ENCODE measurements at places on chromosomes 5 and 9.

DNA sequence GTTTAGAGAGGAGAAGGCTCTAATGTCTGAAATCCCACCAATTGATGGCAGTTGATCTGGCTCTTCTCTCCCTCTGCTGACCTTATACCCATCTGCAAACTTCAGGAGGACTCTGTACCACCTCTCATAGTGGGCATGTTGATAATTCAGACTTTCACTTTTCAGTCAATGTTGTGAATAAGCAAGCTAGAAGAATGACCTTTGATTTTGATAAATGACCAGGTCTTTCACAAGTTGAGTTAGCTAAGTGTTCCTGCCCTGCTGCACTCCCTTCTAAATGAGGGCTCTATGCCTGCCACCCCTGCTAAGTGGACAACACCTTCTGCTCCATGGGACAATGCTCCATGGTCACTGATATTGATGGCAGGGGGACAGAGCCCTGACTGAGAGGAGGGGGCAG, 74.7 kb downstream of the SPRY4 start:
- DNase-seq, result no peak

DNA sequence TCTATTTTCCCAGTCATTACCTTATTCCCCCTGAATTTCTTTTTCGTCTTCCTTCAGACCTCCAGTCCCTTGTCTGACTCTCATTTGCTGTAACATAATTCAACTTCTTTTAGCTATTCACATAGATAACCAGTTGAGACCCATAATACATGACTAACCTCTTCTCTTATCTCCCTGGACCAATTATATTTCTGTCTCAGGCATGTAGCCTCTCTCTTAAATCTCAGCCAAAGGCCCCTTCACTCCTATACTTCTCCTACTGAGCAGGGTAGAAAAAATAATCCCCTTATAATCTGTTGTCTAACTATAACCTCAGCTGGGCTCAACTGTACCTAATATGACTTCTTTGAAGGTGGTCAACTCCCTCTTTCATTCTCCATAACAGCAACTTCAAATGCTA, 20.9 kb downstream of the RANBP6 start:
- no peak for DNase-seq

GRCh38 chr5:116947691-116948528, 373.3 kb upstream of the SEMA6A start:
- DNase-seq, result peak; percentile 74

- peak; percentile 76 for DNase-seq
Measured at GRCh38 chr9:100601216-100601615, 23.3 kb downstream of the CAVIN4 start.

- DNase-seq, result no peak
Measured at GRCh38 chr9:130890124-130890523, 6.5 kb downstream of the QRFP start.

- no peak for DNase-seq
Measured at GRCh38 chr5:1314564-1314982, 19.7 kb upstream of the TERT start.

GRCh38 chr9:121743441-121744001, 92.1 kb downstream of the DAB2IP start:
- peak; percentile 90 for DNase-seq

DNA sequence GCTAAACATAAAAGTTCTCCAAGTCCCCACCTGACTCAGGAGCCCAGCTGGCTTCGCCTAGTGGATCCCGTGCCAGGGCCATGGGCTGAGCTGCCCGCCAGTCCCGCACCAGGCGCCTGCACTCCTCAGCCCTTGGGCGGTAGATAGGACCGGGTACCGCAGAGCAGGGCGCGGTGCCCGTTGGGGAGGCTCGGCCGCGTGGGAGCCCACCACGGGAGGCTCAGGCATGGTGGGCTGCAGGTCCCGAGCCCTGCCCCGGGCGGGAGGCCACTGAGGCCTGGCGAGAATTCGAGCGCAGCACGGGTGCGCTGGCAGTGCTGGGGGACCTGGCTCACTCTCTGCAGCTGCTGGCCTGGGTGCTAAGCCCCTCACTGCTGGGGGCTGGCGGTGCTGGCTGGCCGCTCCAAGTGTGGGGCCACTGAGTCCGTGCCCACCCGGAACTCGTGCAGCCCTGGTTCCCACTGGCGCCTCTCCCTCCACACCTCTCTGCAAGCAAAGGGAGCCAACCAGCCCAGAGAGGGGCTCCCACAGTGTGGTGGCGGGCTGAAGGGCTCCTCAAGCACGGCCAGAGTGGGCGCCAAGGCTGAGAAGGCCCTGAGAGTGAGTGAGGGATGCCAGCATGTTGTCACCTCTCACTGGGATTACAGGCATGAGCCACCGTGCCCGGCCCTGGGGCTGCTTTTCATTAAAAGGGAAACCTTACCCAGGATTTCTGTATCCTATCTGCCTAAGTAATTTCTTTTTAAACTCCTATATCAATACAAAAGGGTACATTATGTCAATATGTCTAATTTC, 9.7 kb upstream of the SPZ1 start:
- no peak for DNase-seq

DNA sequence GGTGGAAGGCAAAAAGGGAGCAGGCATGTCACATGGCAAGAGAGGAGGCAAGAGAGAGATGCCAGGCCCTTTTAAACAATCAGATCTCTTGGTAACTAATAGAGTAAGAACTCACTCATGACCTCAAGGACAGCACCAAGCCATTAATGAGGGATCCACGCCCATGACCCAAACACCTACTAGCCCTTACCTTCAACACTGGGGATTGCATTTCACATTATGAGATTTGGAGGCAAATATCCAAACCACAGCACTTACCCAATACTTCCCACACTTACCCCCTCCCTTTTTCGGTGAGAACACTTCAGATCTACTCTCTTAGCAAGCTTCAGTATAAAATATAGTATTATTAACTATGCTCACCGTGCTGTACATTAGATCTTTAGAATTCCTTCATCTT, 41.9 kb downstream of the ZNF354A start:
- no peak for DNase-seq

DNA sequence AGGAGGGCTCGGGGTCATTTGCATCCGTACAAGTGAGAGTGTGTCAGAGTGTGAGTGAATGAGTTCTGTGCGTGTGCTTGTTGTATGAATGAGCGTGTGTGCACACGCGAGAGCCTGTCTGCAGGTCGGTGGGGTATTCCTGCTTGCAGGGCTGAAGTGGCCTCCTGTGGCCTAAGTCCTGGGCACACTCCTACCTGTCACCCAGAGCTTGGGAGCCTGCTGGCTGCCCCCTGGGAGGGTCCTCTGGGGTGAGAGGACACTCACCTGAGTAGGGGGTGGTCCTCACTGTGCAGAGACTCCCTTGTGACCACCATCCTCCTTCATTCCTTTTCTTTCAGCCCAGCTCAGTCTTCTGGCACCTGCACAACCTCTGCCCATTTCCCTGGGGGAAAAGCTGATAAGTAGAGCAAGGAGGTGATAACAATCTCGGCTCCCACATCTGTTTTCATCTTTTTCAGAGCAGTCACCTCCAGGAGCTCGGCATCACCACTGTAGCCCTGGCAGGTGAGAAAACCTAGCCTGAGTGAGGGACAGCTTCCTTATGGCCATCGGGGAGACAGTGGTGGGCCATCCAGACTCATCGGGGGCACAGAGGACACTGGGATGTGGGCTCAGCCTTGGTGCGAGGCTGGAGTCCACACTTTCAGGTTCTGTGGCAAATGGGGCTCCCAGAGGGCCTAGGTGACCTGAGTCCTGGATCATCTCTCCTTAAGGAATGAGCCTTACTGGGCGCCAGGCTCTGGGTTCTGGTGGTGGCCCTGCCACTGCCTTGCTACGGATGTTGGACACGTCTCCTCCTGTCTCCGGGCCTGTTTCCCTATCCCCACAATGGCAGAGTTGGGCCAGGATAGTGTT, 38.7 kb upstream of the SYNPO start:
- no peak for DNase-seq

DNA sequence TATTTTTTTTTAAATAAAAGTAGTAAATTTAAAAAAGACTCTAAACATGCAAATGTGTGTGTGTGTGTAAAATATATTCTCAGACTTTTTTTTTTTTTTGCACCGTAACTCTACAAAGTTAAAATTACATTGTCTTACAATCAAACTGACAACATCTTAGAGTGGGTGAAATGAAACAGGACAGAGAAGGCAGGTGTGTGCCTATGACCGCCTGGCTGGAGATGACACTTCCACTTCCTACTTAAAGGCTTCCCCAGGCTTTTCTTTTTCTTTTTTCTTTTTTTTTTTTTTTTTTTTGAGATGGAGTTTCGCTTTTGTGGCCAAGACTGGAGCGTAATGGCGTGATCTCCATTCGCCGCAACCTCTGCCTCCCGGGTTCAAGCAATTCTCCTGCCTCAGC, 2.7 kb upstream of the AK1 start:
- no peak for DNase-seq

GRCh38 chr9:7342229-7342628, 457.3 kb downstream of the DMAC1 start:
- peak; percentile 29 for DNase-seq

DNA sequence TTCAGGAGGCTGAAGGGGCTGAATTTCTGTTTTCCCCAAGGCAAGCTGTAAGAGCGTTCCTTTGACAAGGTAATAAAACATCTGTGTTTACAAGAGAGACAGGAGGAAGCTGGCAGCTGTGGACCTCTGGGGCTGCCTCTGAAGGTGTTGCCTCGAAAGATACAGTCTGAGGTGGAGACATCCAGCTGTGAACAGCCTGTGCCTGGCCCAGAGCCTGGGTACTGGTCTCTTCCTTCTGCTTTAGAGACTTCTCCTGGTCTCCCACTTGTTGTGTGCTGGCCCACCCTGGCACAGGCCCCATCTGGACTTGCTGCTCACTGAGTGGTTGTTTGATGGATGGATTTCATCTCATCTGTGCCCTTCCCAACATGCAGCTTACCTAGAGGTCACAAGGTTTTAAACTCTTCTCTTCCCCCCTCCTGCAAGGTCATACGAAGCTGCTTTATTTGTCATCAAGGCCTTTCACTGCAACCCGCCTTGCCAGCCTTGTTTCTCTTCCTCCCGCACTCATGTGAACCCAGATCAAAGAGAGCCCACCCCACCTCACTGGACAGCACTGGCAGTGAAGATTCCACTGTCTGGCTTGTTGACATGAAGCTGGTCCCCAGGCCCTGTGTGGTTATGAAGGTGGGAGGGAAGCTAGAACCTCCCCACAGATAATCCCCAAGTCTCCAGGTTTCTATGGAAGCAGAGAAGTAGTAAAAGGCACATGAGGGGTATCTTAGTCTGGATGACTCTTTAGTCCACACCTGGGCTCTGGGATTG, 35.0 kb upstream of the ALDH1B1 start:
- no peak for DNase-seq

DNA sequence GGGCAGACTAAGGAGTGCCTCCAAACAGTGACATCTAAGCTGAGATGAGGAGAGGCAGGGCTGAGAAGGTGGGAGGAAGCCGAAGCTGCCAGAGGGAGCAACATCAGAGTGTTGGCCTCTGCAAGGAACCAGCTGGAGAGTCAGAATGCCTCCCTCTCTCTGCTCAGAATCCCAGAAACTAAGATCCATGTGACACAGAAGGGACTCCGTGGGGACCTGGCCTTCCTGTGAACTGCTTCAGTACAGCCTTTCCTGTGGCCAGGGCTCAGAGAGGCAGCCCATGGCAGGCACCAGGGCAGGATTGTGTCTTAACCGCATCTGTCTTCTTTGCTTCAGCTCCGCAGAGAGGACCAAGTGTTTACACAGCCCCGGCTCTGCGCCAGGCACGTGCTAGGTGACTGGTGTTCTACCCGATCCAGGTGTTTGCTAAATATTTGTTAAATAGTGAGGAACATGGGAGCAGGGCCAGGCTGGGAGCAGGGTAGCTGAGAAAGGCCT, 33.5 kb downstream of the KCNMB1 start:
- peak; percentile 80 for DNase-seq

DNA sequence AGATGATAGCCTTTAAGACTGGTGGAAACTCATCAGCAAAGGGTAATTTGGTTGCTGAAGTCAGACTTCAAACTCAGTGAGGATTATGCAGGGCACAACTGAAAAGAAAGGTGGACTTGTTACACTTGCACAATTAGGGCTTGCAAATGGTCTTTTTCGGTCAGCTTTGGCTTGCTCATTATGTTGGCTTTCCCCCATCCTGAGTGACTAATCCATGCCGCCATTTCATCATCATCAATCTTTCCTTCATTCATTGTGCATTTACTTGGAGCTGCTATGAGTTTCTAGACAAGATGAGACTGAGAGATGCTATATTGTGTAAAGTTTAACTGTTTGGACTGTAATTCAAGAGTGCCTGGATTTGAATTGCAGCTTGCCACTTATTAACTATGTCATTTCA, 134.8 kb upstream of the PPP1R2B start:
- DNase-seq, result no peak

DNA sequence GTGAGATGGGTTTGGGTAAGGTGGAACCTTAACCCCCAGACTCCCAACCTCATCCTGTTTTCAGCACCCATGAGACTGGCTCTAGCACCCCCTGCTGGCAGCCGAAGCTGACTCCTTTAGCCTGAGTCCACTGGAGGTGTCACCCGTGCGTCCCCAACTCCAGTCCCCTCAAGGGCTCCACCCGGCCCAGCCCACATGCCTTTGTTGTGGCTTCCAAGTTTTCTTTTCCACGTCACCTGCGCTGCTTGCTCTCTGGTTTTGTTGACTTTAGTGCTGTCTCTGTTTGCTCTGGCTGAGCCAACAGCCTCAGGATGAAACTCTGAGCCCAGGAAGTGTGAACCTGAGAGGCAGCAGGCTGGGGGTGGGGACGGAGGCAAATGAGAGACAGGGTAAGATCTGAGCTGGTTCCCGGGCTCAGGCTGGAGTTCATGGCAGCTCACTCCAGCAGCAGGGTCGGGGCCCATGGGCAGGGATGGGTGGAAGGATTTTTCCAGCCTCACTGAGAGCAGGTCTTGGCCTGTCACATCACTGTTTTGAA, 13.2 kb upstream of the AQP7 start:
- peak; percentile 95 for DNase-seq

DNA sequence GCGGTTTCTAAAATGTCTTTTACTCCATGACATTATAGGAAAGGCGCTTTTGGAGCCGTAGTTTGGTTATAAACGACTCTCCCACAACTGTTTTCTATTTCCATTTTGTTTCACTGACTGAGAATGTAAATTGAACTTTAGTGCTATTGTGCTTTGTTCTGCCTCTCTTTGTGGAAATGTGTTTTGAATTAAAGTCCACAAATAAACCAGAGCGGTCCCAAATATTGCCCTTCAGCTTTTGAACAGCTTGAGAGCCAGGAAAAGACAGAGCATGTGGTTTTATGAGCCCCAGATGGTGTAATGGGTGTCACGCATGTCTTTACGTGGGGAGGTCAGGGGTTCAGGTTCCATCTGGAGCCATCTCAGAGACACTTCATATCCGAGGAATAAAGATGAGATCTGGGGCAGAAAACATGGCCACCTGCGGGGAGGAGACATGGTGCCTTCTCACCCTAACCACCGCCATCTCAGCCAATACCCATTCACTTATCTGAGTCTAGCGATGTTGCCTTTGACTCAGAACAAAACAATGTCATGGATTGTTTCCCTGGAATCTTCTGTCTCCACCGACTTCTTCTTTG, 42.5 kb upstream of the ROR2 start:
- DNase-seq, result no peak

GRCh38 chr5:108167174-108167573, 214.7 kb downstream of the FBXL17 start:
- no peak for DNase-seq

All from stomach (tissue), 19 donors.